Stimulated activated naive CD4-positive, alpha-beta T cell treated with Interleukin-2 at 50 U/mL for 16 hours (primary cell): ENCODE measurements at places on chromosomes 1 and 21.

DNA sequence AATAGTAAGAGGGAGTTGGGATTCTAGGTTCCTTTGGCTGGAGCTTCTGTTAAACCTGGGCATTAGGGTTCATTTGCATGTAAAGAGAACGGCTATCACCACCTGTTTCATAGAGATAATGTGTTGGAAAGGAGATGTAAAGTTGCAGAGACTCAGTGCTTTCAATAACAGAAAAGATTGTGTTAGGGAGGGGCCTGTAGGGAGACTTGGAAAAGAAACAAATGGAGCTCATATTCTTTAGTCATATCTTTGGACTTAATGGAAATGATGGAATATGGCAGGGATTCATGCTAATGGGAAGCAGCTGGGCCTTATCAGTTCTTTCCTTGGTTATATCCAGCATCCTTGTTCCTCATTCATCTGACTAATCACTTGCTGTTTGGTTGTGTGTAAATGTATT is 144.9 kb downstream of the CD247 start:
- no peak for DNase-seq

GRCh38 chr1:87134061-87134460 is 194.6 kb upstream of the LMO4 start:
- DNase-seq = no peak

DNA sequence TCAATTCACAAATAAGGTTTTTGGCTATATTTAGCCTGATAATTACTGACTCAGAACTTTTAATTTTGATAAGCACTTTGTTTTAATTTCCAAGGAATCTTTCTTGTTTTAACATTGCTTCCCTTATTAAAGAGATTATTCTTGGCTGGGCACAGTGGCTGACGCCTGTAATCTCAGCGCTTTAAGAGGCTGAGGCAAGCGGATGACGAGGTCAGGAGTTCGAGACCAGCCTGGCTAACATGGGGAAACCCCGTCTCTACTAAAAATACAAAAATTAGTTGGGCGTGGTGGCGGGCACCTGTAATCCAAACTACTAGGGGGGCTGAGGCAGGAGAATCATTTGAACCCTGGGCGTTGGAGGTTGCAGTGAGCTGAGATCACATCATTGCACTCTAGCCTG is 13.8 kb downstream of the ALG14 start:
- DNase-seq = no peak

DNA sequence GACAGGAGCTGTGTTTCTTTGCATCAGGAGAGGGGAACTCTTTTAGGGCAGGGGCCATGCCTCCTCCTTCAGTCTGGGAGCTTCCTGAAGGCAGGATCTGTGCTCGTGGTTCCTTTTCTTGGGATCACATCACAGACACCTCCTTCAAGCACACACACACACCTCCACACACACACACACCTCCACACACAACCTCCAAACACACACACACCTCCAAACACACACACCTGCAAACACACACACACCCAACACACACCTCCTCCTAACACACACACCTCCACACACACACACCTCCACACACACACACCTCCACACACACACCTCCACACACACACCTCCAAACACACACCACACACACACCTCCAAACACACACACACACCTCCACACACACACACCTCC is 10.5 kb downstream of the LGR6 start:
- DNase-seq = no peak

- no peak for DNase-seq
Measured at GRCh38 chr1:117527566-117528102, 78.2 kb upstream of the TENT5C start.

GRCh38 chr1:179706339-179706941 is 36.7 kb upstream of the FAM163A start:
- peak; percentile 26 for DNase-seq

DNA sequence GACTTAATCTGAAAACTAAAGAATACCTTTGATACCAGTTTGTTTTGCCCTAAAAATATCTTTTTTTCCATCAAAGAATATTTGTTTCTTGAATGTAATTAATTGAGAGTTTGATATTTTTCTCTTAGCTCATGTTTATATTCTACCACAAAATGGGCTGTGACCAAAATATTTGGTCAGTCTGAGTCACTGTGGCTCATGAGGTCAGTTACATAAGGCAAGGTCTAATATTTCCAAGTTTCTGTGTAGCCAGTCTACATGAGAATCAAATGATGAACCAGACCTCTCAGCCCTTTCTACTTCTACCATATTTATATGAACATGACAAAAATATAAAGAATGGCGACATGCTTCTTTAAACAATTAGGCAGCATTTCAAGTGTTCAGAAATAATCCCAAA is 83.0 kb upstream of the IVNS1ABP start:
- no peak for DNase-seq

DNA sequence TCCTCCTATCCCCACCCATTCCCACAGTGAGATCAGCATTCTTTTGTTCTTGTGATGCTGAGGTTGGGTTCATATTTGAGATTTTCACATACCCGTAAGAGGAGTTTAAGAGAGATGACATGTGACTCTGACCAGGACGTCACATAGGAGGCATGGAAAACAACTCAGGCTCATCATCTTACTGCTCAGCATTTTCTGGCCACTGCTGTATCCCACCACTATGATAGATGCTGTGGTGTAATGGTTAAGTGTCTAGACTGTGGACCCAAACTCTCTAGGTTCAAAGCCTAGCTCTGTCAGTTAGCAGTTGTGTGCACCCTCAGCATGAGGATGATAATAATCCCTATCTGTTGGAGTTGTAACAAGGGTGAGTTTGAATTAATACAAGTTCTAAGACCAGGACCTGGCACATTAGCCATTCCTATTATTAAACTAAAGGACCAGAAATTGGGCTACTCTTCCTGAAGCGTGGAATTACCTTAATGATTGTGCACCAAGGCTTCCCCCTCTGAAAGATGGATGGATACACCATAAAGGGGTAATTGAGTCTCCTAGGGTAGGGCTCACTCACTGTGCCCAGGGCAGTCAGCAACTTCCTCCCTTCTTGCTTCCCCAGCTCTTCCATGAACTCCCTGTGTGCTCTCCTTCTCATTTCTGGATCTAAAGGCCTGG is 40.9 kb downstream of the LGR6 start:
- no peak for DNase-seq

GRCh38 chr1:200671235-200671786 is 1.6 kb upstream of the DDX59 start:
- DNase-seq = no peak

DNA sequence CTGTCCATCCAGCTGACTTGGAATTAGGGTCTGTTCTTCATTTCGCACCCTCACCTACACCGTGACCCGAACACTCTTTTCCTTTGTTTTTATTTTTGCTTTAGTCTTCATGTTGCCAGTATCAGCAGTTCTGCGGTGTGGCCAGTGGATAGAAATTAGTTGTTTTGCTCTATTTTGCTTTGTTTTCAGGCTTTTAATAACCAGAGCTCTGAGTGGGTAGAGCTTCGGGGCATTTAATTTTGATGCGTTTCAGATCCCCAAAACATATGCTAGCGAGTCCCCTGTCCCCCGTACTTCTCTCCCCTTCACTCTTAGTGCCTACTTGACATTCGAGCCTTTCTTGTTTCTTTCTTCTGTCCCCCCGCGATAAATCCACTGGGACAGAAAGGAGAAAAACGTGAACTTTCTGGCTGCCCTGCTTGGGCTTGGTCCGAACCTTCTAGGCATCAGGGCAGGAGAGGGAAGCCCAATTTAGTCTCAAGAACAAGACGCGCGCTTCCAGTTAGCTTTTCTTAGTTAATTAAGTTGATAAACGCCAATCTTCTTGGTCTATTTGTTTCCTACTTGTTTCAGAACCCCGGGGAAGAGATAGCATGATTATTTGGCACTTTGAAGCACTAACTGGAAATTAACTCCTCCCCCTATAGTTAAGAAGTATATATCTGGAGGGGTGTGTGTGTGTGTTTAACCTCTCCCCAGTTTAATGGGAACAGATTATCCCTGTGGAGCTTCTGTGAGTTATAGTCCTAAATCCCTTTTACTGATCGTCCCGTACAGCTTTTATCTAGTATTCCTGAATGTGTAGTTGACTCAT is 839 bp downstream of the SWT1 start:
- no peak for DNase-seq

DNA sequence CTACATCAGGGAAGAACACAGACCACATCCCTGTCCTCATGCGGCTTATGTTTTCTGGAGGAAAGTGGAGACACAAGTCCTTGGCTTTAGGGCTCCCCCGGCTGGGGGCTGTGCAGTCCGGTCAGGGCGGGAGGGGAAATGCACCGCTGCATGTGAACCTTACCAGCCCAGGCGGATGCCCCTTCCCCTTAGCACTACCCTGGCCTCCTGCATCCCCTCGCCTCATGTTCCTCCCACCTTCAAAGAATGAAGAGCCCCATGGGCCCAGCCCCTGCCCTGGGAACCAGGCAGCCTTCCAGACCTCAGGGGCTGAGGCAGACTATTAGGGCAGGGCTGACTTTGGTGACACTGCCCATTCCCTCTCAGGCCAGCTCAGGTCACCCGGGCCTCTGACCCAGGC is 45.5 kb downstream of the TNNT2 start:
- DNase-seq = no peak

DNA sequence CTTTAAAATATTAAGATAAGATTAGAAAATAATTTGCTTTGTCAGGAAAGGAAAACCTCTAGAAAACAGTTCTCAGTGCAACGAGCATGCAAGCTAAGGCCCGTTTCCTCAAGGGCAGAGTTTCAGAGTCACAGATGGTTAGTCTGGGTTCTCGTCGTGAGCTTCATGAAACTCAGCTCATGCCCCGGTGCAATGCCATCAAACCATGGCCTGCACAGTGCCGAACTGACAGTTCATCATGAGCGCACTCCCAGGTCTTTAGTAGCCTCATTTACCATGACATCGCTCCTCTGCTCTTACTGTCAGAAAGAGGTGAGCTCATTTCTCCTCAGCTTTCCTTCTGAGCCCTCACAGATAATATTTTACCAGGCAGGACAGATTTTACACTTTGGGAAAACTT is 319.2 kb downstream of the NTNG1 start:
- DNase-seq = no peak

DNA sequence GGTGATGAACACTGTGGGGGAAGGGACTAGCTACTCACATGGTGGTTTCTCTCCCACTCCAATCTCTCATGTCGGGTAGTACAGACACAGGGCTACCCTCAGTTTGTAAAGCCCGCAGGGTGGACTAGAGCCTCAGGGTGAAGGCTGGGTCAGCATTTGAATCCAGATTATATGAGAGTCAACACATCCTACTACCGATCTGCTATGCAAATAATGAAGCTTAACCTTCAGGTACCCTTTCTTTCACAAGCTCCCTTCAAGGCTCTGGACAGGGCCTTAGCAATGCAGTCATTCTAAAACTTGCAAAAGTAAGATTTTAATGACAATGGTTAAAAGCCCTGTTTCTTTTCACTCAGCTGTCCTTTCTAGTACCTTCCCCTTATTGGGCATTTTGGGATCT is 5.5 kb upstream of the ZBED6 start:
- no peak for DNase-seq

- no peak for DNase-seq
Measured at GRCh38 chr1:36966242-36966641, 68.1 kb downstream of the GRIK3 start.

GRCh38 chr1:243924188-243924587 is 74.1 kb upstream of the AKT3 start:
- DNase-seq = no peak

- DNase-seq = no peak
Measured at GRCh38 chr1:217373761-217374701, 256.9 kb downstream of the GPATCH2 start.

- no peak for DNase-seq
Measured at GRCh38 chr1:41482001-41482765, 2.3 kb downstream of the EDN2 start.

DNA sequence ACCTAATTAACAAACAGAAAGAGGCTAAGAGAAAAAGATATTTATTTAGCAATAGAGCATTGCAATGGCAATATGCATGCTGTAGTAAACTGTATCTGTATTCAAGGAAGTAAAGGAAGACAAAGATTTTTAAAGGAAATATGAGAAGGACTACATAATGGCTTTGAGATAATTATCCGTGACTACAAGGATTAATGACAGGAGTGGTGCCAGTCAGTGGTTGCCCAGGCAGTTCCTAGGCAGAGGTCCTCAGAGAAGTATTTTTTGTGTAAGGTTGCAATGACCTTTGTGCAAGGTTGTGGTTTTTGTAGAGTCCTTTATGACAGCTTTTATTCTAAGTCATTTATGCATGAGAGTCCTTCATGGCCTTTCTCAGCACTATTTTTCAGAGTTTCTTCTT is 711.1 kb upstream of the CHRM3 start:
- no peak for DNase-seq

DNA sequence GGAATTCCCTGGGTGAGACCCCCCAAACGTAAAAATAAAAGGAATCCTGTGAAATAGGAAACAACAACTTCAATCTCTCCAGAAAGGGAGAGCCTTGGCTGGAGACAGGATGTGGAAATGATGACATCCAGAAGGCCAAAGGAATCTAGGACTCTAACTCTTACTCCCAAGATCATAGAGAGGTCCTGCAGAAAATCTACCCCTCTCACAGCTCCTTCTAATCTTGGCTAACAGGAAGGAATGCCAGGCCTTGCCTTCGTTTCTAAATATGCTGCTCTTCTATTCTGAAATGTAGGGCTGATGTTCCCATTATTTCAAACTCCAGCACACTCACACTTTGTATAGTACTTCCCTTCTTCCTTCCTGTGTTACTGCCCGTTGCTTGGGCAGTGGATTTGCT is 40.7 kb downstream of the ARHGEF11 start:
- no peak for DNase-seq

DNA sequence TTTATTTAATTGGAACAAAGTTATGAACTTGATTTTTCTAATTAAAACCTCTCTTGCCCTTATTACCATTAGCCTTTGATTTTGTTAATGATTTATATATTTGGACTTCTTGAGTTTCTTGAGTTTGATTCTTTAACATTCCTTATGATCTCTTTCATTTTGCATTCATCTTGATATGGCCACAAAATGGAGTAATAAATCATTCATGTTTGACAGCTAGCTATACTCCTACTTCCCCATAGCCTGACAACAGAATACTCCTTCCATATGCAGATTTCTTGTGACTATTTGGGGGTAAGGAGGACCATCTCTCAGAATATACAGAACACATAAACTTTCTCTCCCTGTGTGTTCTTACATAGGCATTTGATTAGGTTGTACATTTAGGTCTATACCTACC is 119.6 kb downstream of the SYT14 start:
- DNase-seq = no peak

- DNase-seq = no peak
Measured at GRCh38 chr1:100580446-100580845, 42.5 kb downstream of the GPR88 start.

DNA sequence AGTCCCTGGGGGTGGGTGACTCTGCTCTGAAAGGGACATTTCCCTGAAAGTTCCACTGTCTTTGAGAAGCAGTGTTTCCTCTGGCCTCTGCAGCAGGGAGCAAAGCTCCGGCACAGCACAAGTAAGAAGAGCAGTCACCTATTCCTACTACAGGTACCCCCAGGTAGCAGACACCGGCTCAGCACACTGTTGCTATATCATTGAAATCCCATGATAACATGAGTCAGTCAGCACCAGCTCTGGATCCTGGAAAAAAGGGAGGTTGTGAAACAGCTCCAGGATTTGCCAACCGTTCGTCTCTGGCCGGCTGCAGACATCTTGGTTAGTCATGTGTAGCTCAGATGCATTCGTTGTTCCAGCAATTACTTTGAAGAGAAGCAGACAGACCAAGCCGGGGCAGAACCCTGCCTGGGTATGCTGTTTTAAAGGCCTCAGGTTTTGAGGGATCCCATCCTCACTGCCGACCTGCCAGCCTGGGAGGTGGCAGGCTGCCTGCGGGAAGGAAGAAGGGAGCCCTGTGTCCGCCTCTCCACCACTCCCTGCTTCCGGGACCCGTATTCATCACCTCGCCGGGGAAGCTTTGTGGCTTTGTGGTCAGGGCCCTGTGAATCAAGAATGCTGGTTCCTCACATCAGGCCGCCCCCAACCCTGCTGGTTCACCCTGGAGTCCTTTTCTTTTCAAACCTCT is 139.2 kb downstream of the CLIC6 start:
- DNase-seq = peak; percentile 69
